Inflammatory macrophage (primary cell): ENCODE measurements at places on chromosomes 2 and 18.

GRCh38 chr2:57894381-57894780 lies 152.2 kb upstream of the VRK2 start:
- DNase-seq = peak; percentile 50

GRCh38 chr18:6280211-6280743 lies 134.4 kb downstream of the L3MBTL4 start:
- no peak for DNase-seq

- DNase-seq = peak; percentile 76
Observed at GRCh38 chr2:95760806-95761525, 169.2 kb downstream of the TRIM43 start.

GRCh38 chr18:13217466-13217961 lies 1.0 kb upstream of the LDLRAD4 start:
- peak; percentile 50 for DNase-seq

- DNase-seq = peak; percentile 63
Observed at GRCh38 chr2:218125626-218126080, at the start of gene CXCR2. CXCR2 (plus strand) TSS chr2:218126028; CDS start chr2:218134802, 8,774 bp downstream.

DNA sequence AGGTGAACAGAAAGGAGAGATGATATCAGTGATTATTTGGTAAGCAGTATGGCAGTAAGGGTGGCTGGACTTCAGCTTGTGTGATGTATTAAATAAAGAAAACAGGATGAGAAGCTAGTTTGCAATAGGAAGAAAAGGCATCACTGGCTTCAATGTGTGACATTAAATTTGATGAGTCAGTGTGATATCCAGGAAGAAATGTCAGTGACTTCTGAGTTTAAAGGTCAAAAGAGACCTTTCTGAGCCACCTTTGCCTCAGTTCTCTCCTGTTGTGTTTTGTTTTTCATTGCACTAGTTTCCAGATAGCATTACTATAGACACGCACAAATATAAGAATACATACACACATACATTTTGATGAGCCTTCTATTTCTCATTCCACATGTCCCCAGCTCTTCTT lies 105.6 kb downstream of the PIGN start:
- no peak for DNase-seq

GRCh38 chr2:122391726-122392125 lies 636.3 kb downstream of the TSN start:
- DNase-seq = no peak

GRCh38 chr2:38496927-38497669 lies 105.6 kb downstream of the HNRNPLL start:
- DNase-seq = no peak
